ENCODE measurements at places on chromosomes 13 and 19.

- no peak for DNase-seq
These were observed 164.4 kb downstream of the IRS2 start for GRCh38 chr13:109622006-109622405.

DNA sequence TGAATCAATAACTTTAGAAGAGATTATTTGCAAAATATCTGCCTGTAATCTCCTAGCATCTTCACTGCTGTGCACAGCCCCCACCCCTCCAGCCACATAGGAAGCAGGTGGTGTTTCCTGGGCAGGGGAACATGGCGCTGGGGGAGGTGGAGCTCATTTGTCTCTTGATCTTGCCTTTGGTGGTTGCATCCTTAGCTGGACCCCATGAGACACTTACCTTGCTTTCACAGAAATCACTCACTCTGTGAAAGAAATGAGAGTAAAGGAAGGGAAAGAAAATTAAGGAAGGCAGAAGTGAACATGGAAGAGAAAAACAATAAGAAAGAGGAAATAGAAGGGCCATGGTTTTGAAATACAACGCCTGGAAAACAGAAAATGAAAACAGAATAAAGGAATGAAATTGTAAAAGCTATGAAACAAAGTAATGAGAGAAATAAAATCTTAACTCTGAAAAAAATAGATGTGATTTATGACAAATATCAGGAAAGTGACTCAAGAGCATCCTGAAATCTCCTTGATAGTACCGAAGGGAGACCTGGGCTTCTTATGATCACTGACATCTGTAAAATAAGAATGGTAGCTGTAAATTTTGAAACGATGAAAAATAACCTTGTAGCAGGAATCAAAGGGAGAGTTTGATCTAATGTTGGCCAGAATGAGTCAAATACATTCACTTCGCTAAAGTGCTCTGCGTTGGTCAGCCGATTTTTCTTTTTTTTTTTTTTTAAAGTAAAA lies 17.2 kb upstream of the RNASEH2B start:
- DNase-seq, result no peak

DNA sequence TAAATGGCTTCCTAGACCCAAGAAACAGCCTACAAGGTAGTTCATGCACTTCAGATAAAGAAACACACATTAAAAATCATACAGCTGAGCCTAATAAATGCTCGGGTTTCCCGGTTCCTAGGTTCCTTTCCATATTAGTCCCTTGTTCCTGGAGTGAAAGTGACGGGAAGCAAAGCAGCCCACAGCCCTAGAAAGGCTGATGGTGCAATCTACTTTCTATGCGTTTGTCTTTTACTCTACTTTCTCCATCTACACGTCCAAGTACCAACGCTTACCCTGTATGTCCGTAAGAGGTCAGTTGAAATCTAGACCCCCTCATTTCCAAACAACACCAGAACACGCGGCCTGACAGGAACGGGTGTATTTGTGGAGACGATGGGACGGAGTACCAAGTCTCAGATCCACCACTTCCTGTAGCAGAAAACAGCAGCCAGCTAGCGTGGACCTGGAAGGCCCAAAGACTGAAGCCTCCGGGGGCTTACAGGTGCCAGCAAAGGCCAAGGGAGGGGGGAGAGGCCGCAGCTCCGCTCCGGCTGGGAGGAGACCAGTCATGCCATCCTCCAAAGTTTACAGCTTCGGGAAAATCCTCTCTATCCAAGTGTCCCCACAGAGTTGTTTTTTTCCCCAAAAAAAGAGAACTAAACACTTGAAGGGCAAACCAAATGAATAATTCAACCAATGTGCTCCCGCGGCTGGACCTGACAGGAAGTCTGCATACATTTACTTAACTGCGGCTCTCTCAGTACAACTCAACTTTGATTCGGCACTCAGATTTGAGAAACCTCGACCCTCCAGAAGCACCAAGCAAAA lies 34.1 kb downstream of the STK24 start:
- DNase-seq, result no peak

- no peak for DNase-seq
These were observed 111.0 kb downstream of the FNDC3A start for GRCh38 chr13:49086722-49087121.

DNA sequence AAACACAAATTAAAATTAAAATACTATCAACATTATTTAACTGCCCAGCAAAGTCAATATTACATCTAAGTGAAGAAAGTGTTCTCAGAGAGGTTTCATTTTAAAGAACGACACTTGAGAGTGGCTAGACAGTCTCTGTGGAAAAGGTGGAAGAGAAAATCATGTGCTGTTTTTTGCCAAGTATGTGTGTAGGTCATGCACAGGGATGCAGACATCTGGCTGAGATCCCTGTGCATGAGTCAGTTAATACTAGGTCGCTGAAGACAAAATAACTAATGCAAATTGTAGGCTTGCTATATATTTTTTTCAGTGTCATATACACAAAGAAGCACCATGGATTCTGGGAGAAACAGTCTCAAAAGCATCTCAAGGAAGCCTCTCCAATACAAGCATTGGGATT lies 44.3 kb upstream of the ENOX1 start:
- DNase-seq, result no peak

DNA sequence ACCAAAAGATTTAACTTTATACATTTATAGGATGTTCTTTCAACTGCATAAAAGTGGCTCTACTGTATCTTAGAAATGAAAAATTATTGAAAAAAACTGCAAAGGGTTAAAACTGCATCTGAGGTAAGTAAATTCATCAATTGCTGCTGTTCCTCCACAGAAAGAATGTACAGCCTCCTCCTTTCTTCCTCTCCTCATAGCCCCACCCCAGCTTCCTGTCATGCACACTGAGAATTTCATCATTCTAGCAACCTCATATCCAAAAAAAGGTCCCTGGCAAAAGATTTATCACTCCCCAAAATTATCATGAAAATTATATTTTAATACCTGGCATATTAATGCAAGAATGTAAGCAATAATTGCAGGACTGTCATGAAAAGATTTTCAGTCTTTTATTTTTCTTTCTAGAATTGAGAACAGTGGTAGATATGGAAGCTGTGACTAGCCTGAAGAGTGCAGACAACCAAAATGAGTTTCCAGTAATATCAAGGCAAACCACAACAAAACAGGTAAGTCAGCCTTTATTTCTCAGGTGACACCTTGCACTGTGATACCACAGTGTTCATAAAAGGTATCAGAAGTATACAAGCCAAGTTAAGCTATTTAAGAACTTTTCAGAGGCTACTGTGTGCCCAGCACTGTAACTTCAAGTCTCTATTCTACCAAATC lies 110.8 kb downstream of the SUCLA2 start:
- no peak for DNase-seq

DNA sequence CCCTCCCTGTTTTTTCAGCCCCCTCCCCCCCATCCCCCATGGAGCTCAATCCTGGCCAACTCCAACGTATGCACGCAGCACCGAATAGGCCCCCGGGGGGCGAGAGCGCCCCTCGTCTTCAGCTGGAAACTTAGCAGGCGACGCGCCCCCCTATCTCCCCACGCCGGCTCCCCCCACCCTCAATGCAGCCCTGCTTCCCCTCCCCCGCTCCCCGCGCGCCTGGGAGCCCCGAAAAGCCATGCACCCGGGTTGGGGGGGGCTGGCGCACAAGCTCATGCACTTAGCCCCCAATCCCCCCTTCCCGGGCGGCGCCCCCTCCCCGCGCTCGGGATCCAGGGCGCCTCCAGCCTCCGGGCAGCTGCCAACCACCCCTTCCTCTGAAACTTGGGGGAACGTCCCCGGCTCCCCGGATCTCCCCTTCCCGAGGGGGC lies 508 bp downstream of the ZBTB7A start:
- DNase-seq, result no peak

- no peak for DNase-seq
These were observed 38.2 kb upstream of the ZNF492 start for GRCh38 chr19:22595918-22596341.

- DNase-seq, result no peak
These were observed 15.1 kb downstream of the CC2D1A start for GRCh38 chr19:13920940-13921747.

DNA sequence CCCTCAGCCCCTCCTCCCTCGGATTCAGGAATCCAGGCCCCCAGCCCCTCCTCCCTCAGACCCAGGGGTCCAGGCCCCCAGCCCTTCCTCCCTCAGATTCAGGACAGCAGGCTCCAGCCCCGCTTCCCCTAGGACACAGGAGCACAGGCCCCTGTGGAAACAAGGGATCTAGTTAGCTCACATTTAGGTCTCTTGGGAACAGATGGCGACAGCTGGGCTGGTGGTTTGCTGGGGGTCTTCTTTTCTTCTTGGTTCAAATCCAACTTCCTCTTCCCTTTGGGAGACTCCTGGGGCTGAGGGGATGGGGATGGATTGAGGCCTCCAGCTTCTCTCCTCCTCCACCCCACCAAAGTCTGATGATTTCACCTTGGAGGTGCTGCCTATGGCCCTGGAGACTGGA lies 19.6 kb downstream of the ZNF575 start:
- no peak for DNase-seq

DNA sequence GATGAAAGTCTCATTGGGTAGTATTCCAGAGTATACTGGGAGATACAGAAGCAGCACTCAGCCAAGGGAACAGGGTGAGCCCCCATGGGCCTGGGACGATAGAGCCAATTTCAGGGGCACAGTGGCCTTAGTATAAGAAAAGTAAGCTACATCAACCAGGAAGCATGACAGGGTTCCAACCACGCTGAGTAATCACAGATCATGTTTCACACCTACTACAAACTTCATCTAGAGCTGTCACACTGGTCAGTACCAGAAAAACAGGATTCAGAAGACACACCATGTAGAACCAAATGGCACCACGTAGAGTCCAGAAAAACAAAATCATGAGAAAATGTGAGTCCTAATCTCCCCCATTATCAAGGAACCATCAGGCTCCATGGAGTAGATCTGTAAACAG lies 1292.4 kb upstream of the MIR17HG start:
- no peak for DNase-seq

DNA sequence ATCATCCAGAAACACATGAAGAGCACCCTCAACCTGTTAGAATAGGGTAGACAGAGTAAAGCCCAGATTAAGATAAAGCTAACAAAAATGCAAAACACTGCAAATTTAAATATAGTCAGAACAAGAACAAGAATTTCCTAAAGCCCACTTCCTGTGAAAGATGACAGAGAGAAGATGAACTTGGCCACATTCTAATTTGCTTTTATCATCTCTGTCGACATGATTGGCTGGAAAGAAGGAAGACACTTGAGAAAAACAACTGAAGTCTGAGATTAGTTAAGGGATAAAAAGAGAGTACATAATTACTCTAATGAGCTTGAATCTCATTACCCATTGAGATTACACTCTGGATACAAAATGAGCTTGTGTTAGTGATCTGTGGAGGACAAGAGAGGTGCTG lies 537.6 kb downstream of the KLF5 start:
- no peak for DNase-seq

DNA sequence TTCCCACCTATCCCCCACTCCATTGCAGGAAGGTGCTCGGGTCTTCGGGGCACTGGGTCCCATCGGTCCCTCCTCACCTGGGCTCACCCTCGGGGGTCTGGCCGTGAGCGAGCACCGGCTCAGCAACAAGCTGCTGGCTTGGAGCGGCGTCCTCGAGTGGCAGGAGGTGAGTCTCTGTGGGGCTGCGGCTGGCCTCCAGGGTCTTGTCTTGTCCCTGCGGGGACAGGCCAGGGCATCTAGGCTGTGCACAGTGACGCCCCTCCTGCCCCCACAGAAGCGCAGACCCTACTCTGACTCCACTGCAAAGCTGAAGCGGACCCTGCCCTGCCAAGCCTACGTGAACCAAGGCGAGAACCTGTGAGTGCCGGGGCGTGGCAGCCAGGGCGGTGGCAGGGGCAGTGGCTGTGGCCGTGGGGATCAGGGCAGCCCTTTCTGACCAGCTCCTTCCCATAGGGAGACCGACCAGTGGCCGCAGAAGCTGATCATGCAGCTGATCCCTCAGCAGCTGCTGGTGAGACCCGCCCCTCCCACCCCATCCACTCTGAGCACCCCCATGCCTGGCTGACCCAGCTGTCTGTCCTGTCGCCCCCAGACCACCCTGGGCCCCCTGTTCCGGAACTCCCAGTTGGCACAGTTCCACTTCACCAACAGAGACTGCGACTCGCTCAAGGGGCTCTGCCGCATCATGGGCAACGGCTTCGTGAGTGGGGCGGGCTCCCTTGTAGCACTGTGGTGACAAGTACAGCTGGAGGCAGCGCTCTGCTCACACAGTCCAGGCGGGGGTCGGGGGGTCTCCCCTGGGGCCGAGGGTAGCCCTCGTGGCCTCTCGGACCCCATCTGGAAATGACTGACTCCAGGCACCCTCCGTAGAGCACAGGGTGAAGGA lies 3.7 kb downstream of the PTOV1 start:
- DNase-seq, result no peak

GRCh38 chr19:47270408-47270807 lies 4.3 kb upstream of the INAFM1 start:
- DNase-seq, result no peak

DNA sequence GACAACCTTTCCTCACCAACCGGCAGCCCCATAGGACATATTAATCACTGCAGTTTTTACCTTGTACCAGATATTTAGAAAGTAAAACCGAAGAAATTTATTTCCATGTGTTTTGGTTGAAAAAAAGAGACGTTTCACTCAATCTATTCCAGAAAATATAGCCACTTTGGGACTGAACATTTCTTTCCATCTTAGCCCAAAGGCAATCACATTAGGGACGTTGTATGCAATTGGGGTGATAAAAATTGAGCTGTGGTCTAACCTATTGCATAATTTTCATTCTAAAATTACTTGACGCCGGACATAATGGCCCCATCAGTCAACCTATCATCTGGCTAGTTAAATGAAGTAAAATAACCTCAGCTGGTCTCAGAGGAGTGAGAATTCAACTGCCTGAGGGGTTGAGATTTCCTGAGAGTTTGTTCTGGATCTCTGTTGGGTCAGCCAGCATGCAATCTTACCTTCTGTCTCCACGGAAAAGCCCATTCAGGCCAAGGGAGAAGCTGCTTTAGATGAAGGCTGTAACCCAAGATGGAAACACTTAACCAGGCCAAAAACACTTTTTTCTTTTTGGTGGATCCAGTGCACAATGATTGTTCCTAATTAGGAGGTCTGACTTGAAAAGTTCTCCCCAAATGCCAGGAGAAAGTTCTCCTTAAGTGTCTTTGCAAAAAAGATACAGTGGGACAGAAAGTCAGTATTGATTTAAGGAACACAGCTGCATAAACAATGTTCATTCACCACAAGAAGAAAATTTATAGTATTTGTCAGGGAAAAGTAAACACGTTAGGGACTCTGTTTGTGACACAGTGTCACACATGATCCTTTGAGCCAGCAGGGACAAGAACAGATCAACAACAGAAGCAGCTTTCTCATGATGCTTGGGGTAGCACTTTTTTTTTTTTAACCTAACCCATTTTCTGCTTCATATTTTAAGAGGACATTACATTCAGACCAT lies 34.1 kb downstream of the DLEU7 start:
- DNase-seq, result no peak
